ENCODE measurements at places on chromosomes 2 and 18.

DNA sequence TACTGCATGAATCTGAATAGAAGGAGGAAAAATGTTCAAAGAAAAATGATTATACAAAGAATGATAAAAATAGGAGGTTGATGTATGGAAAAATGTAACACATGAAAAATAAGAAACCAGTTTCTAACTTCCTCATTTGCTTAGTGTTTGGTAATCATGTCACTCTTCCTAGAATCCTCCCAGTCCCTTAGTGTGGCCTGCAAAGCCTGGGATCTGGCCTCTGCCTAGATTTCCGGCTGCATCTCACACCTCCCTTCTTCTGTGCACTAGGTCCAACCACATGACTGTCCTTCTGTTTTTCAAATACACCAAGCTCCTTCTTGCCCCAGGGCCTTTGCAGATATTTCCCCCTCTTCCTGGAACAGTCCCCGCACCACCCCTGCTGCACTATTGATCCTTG is 76.8 kb upstream of the RBMS1 start:
- ATAC-seq: peak; percentile 42

GRCh38 chr2:47783486-47784351 is 774 bp downstream of the MSH6 start:
- ATAC-seq: peak; percentile 54

- no peak for ATAC-seq
Measured at GRCh38 chr2:132977812-132978529, 308.0 kb upstream of the LYPD1 start.

DNA sequence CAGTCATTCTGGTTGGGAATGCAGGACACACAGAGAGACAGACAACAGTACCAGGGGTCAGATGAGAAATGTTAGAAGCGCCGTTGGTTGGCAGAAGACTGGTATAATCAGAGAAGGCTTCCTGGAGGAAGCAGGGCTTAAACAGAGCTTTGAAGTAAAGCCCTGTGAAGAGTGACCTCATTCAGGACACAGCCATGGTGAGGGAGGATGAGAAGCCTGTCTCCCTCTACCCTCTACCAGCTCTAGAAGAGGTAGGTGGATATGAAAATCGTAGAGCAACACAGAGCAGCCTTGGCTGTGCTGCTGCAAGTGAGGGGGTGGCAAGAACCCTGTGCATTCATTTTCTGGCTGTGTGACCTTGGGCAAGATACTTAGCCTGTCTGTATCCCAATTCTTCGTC is 14.2 kb downstream of the TET3 start:
- ATAC-seq: no peak

- no peak for ATAC-seq
Measured at GRCh38 chr18:59079264-59079663, 60.4 kb upstream of the SEC11C start.

GRCh38 chr2:50620783-50621182 is 411.1 kb downstream of the NRXN1 start:
- ATAC-seq: no peak

GRCh38 chr2:25290811-25291495 is 50.8 kb downstream of the DNMT3A start:
- ATAC-seq: no peak

DNA sequence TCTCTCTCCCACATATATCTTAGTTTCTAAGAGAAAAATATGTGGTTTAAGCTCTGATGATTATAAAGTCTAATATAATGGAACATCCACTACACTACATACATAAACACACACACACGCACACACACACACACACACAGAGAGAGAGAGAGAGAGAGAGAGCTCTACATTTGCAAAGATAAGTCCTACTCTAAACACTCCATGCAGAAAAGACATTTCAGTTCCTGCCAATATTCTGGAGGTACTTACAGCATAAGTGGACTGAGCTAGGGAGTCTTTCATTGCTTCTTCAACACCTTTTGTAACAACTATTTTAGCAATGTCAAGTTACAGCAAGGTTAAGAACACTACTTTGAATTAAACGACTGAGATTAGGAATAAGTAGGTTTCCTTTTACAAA is 80.1 kb downstream of the FIGN start:
- ATAC-seq: no peak

GRCh38 chr2:128444816-128445522 is 126.3 kb upstream of the HS6ST1 start:
- no peak for ATAC-seq

GRCh38 chr2:100895934-100896685 is 76.2 kb downstream of the NPAS2 start:
- ATAC-seq: peak; percentile 6

GRCh38 chr18:32769071-32769585 is 3.7 kb downstream of the KLHL14 start:
- ATAC-seq: no peak

GRCh38 chr2:222360146-222360545 is 61.3 kb upstream of the PAX3 start:
- ATAC-seq: peak; percentile 42

- no peak for ATAC-seq
Measured at GRCh38 chr2:159933727-159934049, 128.7 kb downstream of the PLA2R1 start.

- ATAC-seq: no peak
Measured at GRCh38 chr18:44968336-44968735, 287.6 kb downstream of the SETBP1 start.

GRCh38 chr2:43300222-43300621 is 73.8 kb upstream of the ZFP36L2 start:
- ATAC-seq: no peak

- ATAC-seq: no peak
Measured at GRCh38 chr2:29050591-29050990, 23.7 kb downstream of the PCARE start.

DNA sequence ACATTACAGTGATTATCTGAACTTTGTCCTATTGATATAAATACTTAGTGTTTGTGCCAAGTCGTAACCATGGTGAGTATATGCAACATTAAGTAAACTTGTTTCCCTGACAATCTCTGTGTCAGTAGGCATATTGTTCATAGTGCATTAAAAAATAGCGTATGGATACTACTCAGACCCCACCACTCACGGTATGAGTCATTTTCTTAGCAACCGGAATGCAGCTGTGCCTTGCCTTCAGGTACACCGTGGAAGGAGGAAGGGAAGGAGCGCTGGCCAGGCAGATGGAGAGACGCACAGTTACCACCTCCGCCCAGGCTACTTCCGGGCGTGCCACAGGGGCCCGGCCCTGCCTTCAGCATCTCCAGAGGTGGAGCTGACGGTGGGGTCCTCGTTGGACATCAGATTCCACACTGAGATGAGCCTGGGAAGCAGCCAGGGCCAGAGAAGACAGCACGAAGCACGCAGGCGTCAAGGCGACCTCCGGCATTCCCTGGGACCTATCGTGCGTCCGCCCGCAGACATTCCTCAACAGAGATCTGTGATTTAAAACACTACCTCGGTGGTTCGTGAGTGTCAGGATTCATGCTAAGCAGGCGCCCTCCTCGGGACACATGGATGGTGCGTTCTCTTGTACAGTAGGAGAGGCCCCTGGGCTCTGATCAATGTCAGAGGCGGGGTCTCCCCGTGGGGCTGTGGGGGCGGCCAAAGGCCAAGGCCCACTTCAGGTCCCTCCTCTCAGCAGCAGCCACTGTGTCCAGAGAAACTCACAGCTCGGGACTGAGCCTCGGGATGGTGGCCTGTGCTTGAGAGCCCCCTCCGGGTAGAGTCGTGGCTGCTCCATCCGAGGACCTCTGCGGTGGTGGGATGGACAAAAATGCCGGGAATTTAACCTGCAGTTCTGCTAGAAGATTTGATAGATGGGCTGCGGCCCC is 82.2 kb upstream of the HDAC4 start:
- ATAC-seq: no peak

- no peak for ATAC-seq
Measured at GRCh38 chr2:178391701-178392100, 59.3 kb downstream of the PRKRA start.

DNA sequence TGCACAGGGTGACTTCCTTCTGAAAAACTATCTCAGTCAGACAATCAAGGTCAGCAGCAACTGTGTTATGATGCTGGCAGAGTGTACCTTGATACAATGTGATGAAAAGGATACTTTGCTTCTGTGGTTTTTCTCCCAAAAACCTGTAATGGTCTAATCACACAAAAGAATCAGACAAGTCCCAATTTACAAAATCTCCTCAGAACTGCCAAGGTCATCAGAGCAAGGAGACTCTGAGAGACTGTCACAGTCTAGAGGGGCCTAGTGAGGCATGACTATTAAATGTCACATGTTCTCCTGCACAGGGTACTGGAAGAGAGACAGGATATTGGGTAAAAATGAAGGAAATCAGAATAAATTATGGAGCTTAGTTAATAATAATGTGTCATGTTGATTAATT is 185.4 kb downstream of the ST6GAL2 start:
- no peak for ATAC-seq

DNA sequence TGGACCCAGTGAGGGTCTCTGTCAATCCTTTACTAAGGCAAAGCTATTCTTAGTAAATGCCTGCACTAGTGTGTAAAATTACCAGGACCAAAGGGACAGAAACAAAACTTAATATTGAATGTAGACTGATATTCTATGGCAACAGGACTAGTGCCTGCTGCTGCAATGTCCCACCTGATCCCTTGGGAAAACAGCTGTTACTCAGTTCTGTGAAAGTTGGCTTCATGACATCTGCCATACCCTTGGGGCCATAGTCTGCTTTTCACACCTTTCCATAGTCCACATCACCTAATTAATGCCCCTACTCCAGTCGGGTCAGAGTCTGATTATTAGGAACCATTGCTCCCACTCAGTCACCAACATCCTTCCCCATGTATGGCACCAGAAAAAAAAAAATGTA is 14.5 kb downstream of the DNAJC27 start:
- ATAC-seq: no peak

GRCh38 chr18:32776561-32776960 is 3.7 kb upstream of the KLHL14 start:
- no peak for ATAC-seq

- no peak for ATAC-seq
Measured at GRCh38 chr2:104734937-104735586, 118.9 kb upstream of the POU3F3 start.

DNA sequence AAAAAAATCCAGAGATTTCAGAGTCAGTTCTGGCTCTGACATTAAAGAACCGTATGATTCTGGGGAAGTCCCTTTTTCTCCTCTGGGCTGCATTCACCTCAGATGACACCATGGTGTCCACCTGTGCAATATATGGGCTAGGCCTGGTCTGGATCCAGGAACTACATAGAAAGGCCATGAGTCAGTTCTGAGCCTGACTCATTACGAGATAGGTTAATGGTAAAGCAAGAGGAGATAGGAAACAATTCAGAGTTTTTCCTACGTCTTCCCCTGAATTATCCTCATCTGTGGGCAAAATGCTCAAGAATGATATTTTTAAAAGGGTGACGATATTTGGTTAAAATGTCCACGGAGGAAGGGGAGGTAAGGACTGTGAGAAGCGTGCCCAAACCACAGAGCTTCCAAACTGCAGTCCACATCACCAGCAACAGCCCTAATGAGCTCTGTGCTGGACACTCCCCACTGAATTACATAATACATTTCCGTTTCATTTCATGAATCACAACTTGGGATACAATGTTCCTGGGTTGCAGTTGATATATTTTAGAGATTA is 180.1 kb upstream of the OSR1 start:
- ATAC-seq: peak; percentile 98

GRCh38 chr2:174681099-174682006 is 82.9 kb downstream of the CHRNA1 start:
- ATAC-seq: peak; percentile 19

GRCh38 chr18:50373561-50374219 is 1.2 kb upstream of the SKA1 start:
- no peak for ATAC-seq

- no peak for ATAC-seq
Measured at GRCh38 chr2:55161295-55162210, 70.5 kb downstream of the CLHC1 start.

DNA sequence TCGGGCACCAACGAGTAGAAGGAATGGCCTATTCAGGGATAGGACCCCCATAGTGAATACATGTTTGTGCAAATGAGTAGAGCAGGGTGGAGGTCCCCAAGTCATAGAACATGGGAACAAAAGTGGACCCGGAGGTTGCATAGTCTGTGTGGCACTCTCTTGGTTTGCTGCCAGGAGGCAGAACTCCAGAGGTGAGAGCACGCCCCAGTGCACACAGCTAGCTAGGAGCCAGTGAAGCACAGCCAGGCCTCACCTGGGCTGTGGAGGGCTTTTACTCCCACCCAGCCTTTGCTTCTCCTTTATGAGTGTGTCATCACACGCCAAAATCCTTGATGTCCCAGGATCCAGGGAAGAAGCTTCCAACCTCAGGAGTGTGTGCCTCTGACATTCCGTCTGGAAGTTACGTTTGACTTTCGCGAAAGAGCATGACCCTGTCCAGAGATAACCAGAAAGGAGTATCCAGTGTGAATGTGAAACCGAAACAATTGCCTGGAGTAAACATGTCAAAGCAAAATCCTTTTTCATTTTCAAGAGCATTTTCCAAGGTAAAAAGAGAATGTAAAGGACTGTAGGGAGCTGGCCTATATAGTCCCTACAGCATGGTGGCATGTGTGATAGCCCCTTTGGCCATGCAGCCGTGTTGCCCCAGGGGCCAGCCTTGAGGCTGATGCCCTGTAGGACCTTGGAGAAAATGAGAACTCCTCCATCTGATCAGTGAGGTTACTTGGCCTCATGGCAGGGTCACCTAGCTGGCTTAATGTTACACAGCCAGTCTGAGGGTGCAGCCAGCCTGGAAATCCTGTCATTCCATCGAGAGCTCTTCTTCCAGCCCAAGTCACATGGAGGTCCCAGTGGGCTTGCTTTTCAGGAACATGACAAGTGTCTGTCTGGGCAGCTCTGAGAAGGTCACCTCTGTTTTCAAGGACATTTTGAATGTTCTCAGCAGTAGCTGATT is 8.8 kb downstream of the TRIB2 start:
- ATAC-seq: no peak

DNA sequence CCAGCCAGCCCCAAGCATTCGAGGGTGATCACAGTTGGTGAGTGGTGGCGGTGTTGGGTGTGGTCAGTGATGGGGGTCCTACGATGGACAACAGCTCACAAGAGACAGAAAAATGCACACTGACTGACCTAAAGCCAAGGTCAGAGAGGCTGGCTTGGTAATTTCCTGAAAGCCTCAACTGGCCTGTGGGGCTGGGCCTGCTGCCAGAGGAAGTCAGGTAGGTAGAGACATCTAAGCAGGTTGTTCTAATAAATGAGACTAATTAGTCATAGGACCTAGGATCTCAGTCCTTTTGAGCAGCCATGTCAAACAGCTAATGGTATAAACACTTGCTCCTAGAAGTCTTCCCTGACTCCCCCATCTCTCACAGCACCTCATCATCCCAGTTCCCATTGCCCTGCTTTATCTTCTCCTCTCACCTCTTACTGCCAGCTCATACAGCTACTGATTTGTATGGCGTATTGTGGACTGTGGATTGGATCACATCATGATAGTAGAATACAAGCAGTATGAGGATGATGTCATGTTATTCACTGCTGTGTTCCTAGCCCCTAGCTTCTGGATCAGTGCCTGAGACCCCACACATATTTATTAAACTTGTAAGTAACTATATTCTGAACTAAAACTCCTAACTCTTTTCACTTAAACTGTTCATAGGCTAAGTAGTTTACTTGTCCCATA is 262.9 kb upstream of the KLHL29 start:
- ATAC-seq: no peak

DNA sequence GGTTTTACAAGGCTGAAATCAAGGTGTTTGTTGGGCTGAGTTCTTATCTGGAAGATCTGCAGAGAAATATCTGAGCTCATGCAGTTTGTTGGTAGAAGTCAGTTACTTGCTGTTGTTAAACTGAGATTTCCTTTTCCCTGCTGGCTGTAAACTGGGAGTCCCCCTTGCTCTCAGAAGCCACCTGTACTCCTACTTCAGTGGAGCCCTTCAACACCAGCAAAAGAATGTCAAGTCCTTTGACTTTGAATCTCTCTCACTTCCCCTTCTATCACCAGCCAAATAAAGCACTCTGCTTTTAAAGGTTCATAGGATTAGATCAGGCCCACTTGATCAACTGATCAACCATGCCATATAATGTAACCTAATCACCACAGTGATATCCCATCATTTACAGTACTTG is 252.2 kb upstream of the CDH7 start:
- ATAC-seq: no peak
